NCI-H69 (cell line): ENCODE measurements at places on chromosomes 5 and 9.

- DNase-seq, result no peak
Measured at GRCh38 chr5:81180780-81181460, 52.2 kb upstream of the CKMT2 start.

GRCh38 chr5:173001229-173001841, 17.8 kb downstream of the ATP6V0E1 start:
- DNase-seq, result no peak

DNA sequence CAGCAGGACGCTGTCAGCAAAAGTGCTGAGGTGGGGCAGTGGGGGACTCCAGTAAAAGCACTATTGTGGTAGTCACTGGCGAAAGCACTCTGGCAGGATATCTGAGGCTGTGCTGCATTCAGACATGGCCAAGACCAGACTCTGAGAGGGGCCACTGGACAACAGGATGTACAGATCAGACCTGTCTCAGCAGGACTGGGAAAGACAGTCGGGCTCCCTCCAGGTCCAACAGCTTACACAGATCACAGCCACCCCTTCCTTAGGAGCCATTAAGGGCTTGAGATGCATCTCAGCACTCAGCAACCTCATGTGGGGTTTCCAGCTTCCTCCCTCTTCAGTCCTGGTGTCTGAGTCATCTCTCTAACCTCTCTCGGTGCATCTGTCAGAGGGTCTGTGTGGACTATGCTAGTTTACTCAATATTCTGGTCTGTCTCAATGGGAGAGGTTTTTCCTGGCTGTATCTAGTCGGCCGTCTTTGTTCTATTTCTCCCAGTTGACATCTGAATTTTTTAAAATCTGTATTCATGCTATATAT, 154.5 kb downstream of the CWC27 start:
- DNase-seq, result no peak

DNA sequence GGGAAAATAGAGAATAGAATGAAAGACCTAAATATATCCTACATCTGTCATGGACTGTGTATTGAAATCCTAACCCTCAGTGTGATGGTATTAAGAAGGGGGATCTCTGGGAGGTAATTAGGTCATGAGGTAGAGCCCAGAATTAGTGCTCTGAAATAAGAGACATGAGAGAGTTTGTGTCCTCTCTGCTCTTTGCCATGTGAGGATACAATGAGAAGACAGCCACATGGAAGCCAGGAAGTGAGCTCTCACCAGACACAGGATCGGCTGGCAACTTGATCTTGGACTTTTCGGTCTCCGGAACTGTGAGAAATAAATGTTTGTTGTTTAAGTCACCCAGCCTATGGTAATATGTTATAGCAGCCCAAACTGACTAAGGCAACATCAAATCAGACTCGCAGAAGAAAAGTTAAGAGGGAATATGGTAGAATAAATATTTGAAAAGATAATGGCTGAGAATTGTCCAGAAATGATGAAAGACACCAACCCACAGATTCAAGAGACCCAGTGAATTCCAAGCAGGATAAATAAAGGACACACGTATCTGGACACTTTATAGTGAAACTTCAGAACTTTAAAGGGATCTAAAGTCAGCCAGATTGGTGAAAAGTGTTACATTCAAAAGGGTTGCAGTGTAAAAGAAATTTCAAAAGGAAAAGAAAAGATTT, 12.7 kb upstream of the SLC36A1 start:
- no peak for DNase-seq

- peak; percentile 21 for DNase-seq
Measured at GRCh38 chr5:60196385-60197113, 303.0 kb upstream of the PDE4D start.

GRCh38 chr5:156498226-156498980, 171.4 kb downstream of the SGCD start:
- no peak for DNase-seq

DNA sequence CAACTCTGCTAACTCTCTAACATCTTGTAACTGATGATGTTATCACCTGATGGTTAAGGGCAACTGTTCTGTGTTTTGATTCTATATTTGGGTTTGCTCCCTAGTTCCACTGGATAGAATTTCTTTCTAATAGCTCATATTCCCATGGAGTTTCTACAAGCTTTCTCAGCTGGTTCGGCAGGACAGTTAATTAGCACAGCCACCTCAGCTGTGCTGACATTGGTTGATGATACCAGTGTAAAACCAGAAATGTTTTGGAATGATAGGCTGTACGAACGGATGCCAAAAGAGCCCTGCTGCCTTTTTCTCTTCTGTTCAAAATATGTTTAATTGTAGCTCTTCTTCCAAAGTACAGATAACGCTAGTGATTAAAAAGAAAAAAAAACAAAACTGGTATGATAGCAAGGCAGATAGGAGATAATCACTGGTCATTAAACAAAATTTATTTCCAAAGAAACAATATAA, 440.5 kb upstream of the ZNF608 start:
- peak; percentile 65 for DNase-seq

DNA sequence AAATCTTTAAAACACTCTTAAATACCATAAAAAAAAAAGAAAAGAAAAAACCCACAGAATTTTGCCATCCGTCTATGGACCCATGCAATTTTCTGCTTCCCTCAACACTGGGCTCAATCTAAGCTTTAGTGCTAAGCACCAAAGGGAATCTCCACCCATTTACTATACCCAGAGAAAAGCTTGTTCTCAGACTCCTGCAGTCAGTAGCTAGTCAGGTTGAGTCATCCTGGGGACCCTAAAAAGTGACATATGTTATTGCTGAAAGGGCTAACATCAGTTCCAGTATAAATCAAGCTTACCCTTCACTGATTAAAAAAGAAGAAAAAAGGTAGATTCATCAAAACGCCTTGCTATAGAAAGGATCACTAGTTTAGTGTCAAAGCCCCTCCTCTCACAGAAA, 177.6 kb downstream of the MUSK start:
- no peak for DNase-seq

- no peak for DNase-seq
Measured at GRCh38 chr5:73922224-73922623, 296.2 kb downstream of the ARHGEF28 start.

- DNase-seq, result peak; percentile 5
Measured at GRCh38 chr5:72356361-72356760, 36.2 kb downstream of the PTCD2 start.

GRCh38 chr9:126750941-126751725, 53.7 kb upstream of the ZBTB43 start:
- no peak for DNase-seq

DNA sequence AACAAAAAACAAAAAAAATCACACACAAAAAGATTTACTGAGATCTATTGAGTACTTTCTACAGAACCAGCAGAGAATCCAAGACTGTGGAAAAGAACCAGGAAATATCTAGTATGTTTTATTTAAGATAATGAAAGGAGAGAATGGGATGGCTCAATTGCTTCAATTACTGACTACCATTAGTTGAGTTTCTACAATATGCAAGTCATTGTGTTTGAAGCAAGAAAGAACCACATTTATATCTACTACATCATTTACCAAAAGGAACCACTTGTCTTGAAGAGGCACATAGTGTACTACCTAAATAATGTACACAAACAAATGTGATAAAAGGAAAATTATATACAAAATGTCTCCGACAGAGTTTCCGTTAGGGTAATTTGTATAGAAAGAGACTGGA, 325.9 kb upstream of the TNC start:
- DNase-seq, result no peak

GRCh38 chr9:82764061-82764668, 298.8 kb downstream of the RASEF start:
- DNase-seq, result peak; percentile 71

GRCh38 chr9:120117081-120117480, 462.9 kb downstream of the CDK5RAP2 start:
- DNase-seq, result no peak

GRCh38 chr9:95399261-95399660, 81.8 kb upstream of the FANCC start:
- DNase-seq, result peak; percentile 77

- DNase-seq, result no peak
Measured at GRCh38 chr5:67552773-67553172, 356.2 kb upstream of the CD180 start.
